ENCODE measurements at places on chromosomes 4 and X.

DNA sequence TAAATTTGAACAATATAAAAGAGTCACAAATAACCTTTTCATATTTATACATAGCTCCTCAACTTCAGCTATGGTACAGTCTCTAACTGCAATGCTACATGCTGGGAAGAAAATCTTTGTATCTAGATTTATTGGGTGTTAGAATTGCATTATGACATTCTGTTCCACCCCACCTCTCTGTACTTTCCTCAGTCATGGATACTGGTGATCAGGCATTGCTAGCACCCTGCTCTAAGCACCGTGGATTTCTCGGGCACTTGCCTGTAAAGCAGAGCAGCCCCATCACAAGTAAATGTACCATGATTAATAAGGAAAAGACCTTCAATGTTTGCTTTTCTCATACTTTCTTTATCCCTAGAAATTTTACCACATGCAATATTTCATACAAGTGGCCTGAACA is 1028.9 kb upstream of the INTU start:
- no peaks in the 10 kb centered on the region for H3K4me1 ChIP-seq
- no peak overlapping the region for H3K4me3 ChIP-seq

GRCh38 chr4:153438916-153439756 is 27.0 kb upstream of the TMEM131L start:
- no peak for DNase-seq
- H3K27ac ChIP-seq, result no peak overlapping the region
- H3K27me3 ChIP-seq, result no peaks in the 10 kb centered on the region
- no peak overlapping the region for H3K4me3 ChIP-seq
- no peaks in the 10 kb centered on the region for H3K36me3 ChIP-seq
- H3K4me1 ChIP-seq, result no peaks in the 10 kb centered on the region

DNA sequence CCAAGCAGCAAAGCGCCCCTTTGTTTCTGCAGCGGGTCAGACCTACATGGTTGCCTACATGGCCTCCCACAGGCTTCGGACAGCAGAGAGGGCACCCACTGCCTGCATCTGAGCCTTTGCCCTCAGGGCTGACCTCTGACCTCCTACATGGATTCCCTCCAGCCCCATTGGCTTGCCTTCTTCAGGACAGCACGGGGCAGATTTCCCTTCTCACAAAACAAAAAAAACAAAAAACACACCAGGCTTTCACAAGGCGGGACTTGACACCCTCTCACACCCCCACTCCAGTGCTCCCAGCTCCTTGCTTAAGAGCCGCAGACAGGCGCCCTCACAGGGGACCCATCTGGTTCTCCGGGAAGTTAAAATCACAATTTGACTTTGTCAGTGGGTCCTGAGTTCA is 32.9 kb downstream of the ZFYVE28 start:
- DNase-seq, result no peak
- no peak overlapping the region for H3K27ac ChIP-seq
- H3K4me1 ChIP-seq, result peaks cover 2% of the 10 kb centered on the region
- no peaks in the 10 kb centered on the region for H3K36me3 ChIP-seq
- no peaks in the 10 kb centered on the region for H3K27me3 ChIP-seq
- no peak overlapping the region for H3K4me3 ChIP-seq

DNA sequence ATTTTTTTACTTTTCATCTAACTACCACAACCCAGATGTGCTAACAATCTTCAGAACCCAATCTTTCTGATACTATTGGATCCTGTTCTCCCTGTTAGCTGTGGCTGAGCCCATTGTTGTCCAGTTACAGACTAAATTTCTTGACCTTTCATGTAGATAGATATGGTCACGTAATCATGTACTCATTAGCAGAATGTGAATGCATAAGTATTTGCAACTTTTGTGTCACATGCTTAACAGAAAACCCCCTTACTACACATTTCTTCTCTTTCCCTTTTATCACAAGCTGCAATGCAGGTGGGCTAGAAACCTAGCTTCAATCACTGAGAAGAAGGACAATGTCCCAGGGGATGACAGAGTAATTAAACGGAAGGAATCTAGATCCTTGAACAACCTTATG is 13.1 kb upstream of the FAM13A start:
- no peaks in the 10 kb centered on the region for H3K4me1 ChIP-seq
- DNase-seq, result no peak

GRCh38 chr4:46385946-46386345 is 4.0 kb downstream of the GABRA2 start:
- no peaks in the 10 kb centered on the region for H3K27me3 ChIP-seq
- no peaks in the 10 kb centered on the region for H3K36me3 ChIP-seq
- H3K4me3 ChIP-seq, result no peak overlapping the region
- H3K4me1 ChIP-seq, result peaks cover 8% of the 10 kb centered on the region

GRCh38 chr4:43146198-43146597 is 253.7 kb downstream of the GRXCR1 start:
- H3K27me3 ChIP-seq, result no peaks in the 10 kb centered on the region
- no peaks in the 10 kb centered on the region for H3K36me3 ChIP-seq
- DNase-seq, result no peak
- H3K4me1 ChIP-seq, result no peaks in the 10 kb centered on the region
- no peak overlapping the region for H3K4me3 ChIP-seq
- no peak overlapping the region for H3K27ac ChIP-seq

DNA sequence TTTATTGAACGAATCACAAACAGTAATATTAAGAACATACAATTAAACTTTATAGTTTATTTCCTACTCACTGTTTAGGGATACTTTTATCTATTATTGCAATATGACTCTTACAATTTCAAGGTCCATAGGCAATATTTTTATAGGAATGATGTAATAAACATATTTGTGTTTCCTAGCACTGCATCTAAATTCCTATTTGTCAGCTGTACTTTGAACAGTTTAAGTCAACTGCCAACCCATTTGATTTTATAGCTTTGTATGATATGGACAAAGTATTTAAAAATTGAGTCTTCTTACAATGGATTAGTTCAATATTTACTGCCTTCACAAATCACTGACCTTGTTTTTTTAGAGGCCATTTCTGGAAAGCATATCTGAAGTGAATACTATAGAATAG is 199.3 kb downstream of the PCDH7 start:
- H3K27ac ChIP-seq, result no peak overlapping the region
- H3K4me3 ChIP-seq, result no peak overlapping the region
- no peaks in the 10 kb centered on the region for H3K27me3 ChIP-seq
- DNase-seq, result no peak
- H3K36me3 ChIP-seq, result no peaks in the 10 kb centered on the region
- no peaks in the 10 kb centered on the region for H3K4me1 ChIP-seq

GRCh38 chr4:24643774-24644520 is 59.6 kb upstream of the DHX15 start:
- H3K36me3 ChIP-seq, result no peaks in the 10 kb centered on the region
- peaks cover 8% of the 10 kb centered on the region for H3K4me1 ChIP-seq
- no peaks in the 10 kb centered on the region for H3K27me3 ChIP-seq
- DNase-seq, result no peak
- no peak overlapping the region for H3K4me3 ChIP-seq
- no peak overlapping the region for H3K27ac ChIP-seq
